ENCODE measurements at places on chromosomes 5 and 9.

GRCh38 chr9:131740898-131741297 is 1.0 kb upstream of the RAPGEF1 start:
- no peak for DNase-seq

- DNase-seq, result no peak
Observed at GRCh38 chr5:128376577-128376976, 161.5 kb downstream of the FBN2 start.

GRCh38 chr9:98363644-98364043 is 108.2 kb upstream of the TBC1D2 start:
- DNase-seq, result no peak

DNA sequence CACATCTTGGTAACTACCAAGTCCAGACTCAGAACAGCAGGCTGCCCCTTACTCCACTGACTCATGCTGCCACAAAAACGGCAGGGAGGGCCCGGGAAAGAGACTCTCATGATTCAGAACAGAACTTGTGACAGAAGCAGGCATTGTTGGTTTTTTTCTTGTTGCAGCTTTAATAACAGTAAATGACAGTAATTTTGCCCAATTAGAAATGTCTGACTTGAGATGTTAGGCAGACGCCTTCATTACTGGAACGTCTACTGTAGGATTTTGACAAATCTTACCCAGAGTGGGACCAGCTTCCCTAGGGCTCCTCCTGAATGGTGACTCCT is 77.9 kb downstream of the SEMA5A start:
- DNase-seq, result no peak
